ENCODE measurements at places on chromosomes 2 and 18.

- DNase-seq, result no peak
Measured at GRCh38 chr2:696463-696862, 19.3 kb upstream of the TMEM18 start.

DNA sequence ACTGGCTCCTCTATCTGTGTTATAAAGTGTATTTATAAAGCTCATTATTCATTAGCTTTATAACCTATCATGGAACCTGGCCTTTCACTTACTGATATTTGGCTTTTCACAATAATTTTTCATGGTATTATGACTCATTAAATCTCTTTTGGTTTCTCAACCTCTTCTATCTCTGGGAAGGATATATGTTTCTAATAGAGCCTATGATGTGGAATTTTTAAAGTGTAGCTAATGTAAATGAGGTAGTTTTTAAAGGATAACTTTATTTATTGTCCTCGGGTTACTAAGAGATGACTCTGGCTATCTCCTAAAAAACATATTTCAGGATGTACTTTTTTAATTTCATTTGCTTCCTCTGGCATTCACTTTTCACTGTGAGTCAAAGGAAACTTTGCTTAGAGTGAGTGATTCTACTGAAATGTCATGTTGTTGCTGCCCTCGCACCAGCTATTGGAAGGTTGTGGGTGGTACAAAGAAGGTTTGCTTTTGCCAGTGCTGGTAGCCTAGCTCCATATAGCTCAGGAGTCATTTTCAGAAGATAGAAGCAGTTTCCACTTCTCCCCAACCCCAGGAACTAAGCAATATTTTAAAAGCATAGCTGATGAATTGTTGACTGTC lies 85.2 kb upstream of the RPE start:
- no peak for DNase-seq

- DNase-seq, result no peak
Measured at GRCh38 chr2:24843330-24843860, 50.2 kb downstream of the CENPO start.

DNA sequence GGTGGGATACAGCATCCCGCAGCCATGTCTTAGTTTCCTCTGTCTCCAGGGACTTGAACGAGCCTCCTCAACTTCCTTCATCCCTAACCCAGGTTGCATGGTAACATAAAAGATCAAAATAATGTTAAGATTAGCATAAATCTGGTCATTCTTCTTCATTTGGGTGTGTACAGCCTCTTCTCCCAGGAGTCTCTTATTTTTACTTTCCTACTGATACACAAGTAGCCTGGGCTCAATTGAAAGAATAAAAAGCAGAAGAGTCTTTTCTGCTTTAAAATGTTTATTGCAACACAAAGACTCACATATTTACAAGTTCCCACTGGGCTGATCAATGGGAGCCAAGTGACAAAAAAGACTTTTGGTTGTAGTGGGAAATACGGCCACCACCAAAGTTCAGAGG lies 137.9 kb upstream of the PID1 start:
- DNase-seq, result no peak

DNA sequence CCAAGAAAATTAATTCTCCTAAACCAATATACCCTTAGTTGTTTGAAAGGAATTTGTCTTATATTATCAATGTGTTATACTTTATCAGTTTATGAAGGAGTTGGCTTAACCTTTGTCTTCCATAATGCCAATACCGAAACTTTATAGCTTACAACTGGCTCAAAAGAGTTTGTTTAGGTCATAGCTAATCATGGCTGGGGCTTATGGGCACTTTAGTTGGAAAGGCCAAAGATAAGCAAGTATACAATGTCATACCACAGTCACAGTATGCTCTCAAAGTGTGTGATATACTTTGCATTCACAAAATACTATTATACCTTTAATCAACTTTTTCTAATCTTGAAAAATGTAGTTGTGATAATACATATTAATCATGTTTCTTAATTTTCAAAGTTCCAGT lies 2.3 kb downstream of the KLHL41 start:
- DNase-seq, result no peak

GRCh38 chr2:237064203-237065070 lies 21.3 kb upstream of the COPS8 start:
- no peak for DNase-seq

GRCh38 chr2:2270808-2271415 lies 60.2 kb downstream of the MYT1L start:
- no peak for DNase-seq
